Activated CD4-positive, alpha-beta T cell treated with anti-CD3 and anti-CD28 coated beads for 36 hours (primary cell): ENCODE measurements at places on chromosomes 1 and 21.
A peak's percentile ranks its signal among the peaks of the same experiment; 100 is the strongest.

DNA sequence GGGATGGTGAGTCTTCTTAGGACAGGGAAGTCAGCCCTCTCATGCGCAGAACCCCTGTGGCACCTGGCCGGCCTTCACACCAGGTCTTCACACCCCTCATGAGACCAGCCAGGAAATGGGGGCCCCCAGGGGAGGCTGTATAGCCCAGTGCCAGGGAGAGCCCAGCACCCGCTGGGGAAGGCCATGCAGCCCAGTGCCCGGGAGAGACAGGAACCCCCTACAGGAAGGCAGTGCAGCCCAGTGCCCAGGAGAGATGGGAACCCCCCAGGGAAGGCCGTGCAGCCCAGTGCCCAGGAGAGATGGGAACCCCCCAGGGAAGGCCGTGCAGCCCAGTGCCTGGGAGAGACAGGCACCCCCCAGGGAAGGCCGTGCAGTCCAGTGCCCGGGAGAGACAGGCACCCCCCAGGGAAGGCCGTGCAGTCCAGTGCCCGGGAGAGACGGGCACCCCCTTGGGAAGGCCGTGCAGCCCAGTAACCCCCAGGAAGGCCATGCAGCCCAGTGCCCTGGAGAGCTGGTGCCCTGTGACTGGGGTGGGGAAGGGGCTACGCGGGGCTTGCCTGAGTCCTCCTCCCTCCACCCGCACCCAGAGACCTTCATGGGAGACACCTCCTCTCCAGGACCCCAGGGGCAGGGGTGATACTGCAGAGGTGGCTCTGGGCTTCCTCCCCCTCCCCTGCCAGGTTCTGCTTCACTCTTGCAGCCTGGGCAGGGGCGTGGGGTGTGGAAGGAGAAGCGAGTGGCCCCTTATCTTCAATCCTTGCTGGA lies 110.5 kb upstream of the COL6A1 start:
- no peaks in the 10 kb centered on the region for H3K4me1 ChIP-seq
- DNase-seq = no peak
- no peaks in the 10 kb centered on the region for H3K27me3 ChIP-seq
- H3K27ac ChIP-seq = no peak overlapping the region
- no peak overlapping the region for H3K4me3 ChIP-seq
- H3K36me3 ChIP-seq = no peaks in the 10 kb centered on the region

- no peaks in the 10 kb centered on the region for H3K4me1 ChIP-seq
- DNase-seq = no peak
- H3K4me3 ChIP-seq = no peak overlapping the region
- no peaks in the 10 kb centered on the region for H3K36me3 ChIP-seq
These were observed 291.1 kb downstream of the PTPRU start for GRCh38 chr1:29527314-29528004.

DNA sequence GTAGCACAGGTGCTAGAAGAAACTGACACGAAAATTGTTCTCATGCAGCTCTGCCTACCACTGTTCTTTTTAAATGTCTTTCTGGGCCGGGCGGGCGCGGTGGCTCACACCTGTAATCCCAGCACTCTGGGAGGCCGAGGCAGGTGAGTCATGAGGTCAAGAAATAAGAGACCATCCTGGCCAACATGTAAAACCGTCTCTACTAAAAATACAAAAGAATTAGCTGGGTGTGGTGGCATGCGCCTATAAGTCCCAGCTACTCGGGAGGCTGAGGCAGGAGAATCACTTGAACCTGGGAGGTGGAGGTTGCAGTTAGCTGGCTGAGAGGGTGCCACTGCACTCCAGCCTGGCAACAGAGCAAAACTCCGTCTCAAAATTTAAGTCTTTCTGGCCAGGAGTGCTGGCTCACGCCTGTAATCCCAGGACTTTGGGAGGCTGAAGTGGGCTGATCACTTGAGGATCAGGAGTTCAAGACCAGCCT lies 947 bp upstream of the RIT1 start:
- DNase-seq = no peak
- H3K27ac ChIP-seq = peak overlapping the region; percentile 92
- H3K4me3 ChIP-seq = peak overlapping the region; percentile 85
- H3K27me3 ChIP-seq = no peaks in the 10 kb centered on the region
- peaks cover 19% of the 10 kb centered on the region for H3K4me1 ChIP-seq

- no peak overlapping the region for H3K27ac ChIP-seq
- H3K4me1 ChIP-seq = no peaks in the 10 kb centered on the region
- no peak for DNase-seq
- H3K27me3 ChIP-seq = peaks cover 6% of the 10 kb centered on the region
- no peak overlapping the region for H3K4me3 ChIP-seq
These were observed 46.0 kb downstream of the NUF2 start for GRCh38 chr1:163367721-163368120.

DNA sequence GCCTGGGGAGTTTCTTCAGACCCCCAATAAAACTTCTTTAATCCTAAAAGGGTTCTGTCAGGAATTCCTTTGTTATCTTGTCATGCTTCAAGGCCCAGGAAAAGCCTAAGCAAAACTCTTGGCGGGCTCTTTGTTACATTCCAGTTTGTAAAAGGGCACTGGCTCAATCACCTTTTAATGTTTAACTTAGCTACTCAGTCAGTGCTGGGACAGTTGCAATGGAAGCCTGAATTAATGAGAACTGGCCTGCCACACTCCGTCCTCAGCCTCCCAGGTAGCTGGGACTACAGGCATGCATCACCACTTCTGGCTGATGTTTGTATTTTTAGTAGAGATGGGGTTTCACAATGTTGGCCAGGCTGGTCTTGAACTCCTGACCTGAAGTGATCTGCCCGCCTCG lies 21.3 kb upstream of the ASB17 start:
- no peaks in the 10 kb centered on the region for H3K4me1 ChIP-seq
- H3K27me3 ChIP-seq = no peaks in the 10 kb centered on the region
- H3K27ac ChIP-seq = no peak overlapping the region

- H3K4me1 ChIP-seq = peaks cover 5% of the 10 kb centered on the region
- DNase-seq = no peak
- no peaks in the 10 kb centered on the region for H3K27me3 ChIP-seq
- H3K36me3 ChIP-seq = no peaks in the 10 kb centered on the region
These were observed 2.7 kb upstream of the MGST3 start for GRCh38 chr1:165628147-165628822.

DNA sequence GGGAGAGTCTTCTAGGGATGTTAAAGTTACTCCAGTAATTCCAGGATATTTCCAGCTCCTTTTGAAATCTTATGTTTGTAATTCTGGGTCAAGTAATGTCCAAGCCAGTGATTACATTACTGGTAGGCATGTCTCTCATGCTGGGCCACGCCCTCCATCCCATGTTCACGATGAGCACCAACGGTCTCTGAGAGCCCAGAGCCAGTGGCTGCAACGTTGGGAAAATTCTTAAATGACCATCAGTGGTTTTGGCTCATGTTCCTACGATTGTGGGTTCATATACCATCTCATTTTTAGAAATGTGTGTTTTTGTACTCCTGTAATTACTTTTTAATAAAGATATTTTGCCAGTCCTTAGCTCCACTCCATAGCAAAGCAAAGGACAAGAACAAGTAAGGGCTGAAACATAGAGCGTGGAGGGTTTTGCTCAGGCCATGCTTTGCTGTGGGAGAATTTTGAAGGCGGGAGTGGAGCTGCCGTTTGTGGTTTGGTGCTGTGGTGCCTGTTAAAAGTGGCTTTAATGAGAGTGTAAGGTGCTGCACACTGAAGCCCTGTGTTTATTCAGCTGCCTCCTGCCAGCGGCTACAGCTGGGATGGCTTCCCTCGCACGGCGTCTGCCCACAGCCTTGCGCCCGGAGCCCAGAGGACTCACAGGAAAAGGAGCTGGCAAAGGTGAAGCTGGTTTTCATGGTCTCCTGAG lies 28.9 kb downstream of the VANGL1 start:
- no peak overlapping the region for H3K27ac ChIP-seq
- peaks cover 6% of the 10 kb centered on the region for H3K4me1 ChIP-seq
- H3K27me3 ChIP-seq = no peaks in the 10 kb centered on the region
- H3K4me3 ChIP-seq = no peak overlapping the region

DNA sequence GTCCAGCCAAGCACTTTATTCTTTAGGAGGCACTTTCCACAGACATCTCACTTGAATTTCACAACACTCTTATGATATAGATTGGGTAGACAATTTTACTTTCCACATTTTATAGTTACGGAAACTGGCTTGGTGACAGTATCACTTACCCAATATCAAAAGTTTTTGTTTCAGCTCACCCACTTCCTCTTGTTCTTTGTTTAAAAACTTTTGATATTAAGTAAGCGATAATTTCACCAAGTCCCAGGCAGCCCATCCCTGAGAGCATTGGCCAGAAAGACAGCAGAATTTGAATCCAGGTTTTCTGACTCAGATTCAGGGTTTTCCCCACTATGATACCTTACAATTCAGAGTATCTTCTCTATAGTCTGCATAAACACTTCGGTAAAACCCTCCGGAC lies 60.0 kb downstream of the LRIG2 start:
- H3K27me3 ChIP-seq = no peaks in the 10 kb centered on the region
- peak overlapping the region; percentile 38 for H3K27ac ChIP-seq
- H3K4me3 ChIP-seq = no peak overlapping the region

GRCh38 chr21:41678016-41678923 lies 88.6 kb downstream of the RIPK4 start:
- H3K4me3 ChIP-seq = no peak overlapping the region
- H3K4me1 ChIP-seq = no peaks in the 10 kb centered on the region
- no peak for DNase-seq
- no peaks in the 10 kb centered on the region for H3K36me3 ChIP-seq

DNA sequence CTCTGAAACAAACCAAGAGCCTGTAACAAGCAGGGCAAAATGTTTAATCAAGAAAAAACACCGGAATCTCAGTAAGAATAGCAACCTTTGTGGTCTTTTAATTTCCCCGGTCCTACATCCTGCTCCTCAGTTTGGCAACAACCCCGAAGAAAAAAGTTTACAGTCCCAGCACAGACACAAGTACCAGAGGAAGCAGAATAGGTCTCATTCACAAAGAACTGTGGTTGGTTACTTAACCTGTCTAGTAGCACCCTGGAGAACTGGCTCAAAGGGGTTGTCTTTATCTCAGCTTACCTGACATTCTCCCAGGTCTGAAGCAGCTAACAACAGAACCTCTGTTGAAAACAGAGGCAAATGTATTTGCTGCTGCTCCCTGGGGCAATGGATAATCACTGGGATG lies 399.3 kb downstream of the AJAP1 start:
- peaks cover 9% of the 10 kb centered on the region for H3K27me3 ChIP-seq
- no peak overlapping the region for H3K4me3 ChIP-seq
- no peak overlapping the region for H3K27ac ChIP-seq

DNA sequence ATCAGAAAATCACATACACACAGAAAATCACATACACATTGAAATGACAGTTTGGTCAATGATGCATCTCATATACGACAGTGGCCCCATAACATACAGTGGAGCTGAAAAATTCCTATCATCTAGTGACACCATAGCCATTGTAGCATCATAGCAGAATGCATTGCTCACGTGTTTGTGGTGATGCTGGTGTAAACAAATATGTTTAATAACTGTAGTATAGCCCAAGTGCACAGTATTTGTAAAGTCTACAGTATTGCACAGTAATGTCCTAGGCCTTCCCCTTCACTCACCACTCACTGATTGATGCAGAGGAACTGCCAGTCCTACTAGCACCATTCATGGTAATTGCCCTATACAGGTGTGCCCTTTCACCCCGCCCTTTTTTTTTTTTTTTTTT lies 30.1 kb upstream of the RUNX1 start:
- peaks cover 5% of the 10 kb centered on the region for H3K36me3 ChIP-seq
- peak overlapping the region; percentile 29 for H3K27ac ChIP-seq
- H3K4me1 ChIP-seq = peaks cover 25% of the 10 kb centered on the region
- no peaks in the 10 kb centered on the region for H3K27me3 ChIP-seq
- no peak overlapping the region for H3K4me3 ChIP-seq

GRCh38 chr1:115911294-115911693 lies 65.0 kb upstream of the SLC22A15 start:
- no peaks in the 10 kb centered on the region for H3K36me3 ChIP-seq
- no peak overlapping the region for H3K4me3 ChIP-seq
- DNase-seq = no peak
- peaks cover 11% of the 10 kb centered on the region for H3K27me3 ChIP-seq
- no peaks in the 10 kb centered on the region for H3K4me1 ChIP-seq

DNA sequence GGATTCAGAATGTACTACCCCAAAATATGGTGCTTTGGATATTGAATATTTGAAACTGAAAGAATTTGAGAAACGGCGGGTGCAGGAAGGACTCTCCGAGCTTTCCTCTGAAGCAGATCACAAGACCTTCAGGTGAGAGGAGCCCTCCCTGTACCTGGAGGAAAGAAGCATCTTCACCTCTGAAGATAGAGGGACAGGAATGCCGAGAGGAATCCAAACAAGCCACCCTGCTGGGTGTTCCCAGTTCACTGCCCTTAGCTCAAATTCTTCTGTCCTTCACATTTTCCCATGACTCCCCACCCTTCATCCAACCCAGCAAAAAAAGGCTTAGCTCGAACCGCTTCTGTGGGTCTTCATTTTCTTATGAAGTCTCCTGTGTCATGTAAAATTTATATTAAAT lies 18.2 kb upstream of the PADI2 start:
- H3K27me3 ChIP-seq = peaks cover 2% of the 10 kb centered on the region
- no peak overlapping the region for H3K27ac ChIP-seq
- no peak overlapping the region for H3K4me3 ChIP-seq

- no peak overlapping the region for H3K4me3 ChIP-seq
- no peaks in the 10 kb centered on the region for H3K4me1 ChIP-seq
- peaks cover 3% of the 10 kb centered on the region for H3K27me3 ChIP-seq
- no peaks in the 10 kb centered on the region for H3K36me3 ChIP-seq
- H3K27ac ChIP-seq = no peak overlapping the region
- DNase-seq = no peak
These were observed 145.4 kb upstream of the PALMD start for GRCh38 chr1:99500541-99500940.

DNA sequence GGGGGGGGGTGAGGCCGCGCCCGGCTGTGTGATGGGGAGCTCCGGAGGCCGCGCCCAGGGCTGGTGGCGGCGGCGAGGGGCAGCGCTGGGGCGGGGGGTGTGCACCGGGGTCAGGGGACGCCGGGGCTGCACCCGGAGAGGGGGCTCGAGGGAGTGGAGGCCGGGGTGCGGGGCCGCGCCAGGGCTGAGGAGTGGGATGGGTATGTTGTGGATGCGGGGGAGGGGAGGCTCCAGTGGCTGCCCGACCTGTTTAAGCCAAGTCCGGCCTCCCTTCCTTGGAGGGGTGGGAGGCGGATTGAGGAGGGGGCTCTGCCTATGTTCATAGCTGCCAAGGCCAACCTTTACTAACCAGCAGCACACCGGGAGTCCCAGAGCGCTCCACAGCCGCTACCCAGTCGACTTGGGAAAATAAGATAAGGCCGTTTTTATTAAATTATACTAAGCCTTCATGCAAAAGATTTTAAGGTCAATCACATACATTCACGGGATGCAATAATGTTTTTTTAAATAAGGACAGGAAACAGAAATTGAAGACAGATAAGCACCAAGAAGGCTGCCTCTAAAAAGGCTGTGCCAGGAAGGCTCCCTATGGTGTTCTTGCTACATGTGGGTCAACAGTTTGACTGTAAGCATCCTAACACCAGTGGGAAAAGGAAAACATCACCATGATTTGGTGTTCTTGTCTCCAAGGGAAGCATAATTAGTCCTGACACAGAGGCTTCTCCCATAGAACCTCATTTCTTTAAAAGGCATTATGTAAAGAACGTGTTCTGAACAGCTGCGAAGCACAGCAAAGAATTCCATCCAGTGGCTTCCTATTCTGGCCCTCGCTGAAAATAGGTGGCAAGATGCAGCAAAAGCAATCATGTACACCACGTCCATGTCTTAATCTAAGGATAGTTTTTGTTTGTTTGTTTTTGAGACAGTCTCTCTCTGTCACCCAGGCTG lies 626 bp upstream of the HLCS start:
- no peaks in the 10 kb centered on the region for H3K27me3 ChIP-seq
- peak overlapping the region; percentile 72 for H3K27ac ChIP-seq
- peak overlapping the region; percentile 73 for H3K4me3 ChIP-seq
- no peak for DNase-seq
- H3K4me1 ChIP-seq = peaks cover 9% of the 10 kb centered on the region

GRCh38 chr1:51526248-51526647 lies 7.2 kb upstream of the EPS15 start:
- no peaks in the 10 kb centered on the region for H3K27me3 ChIP-seq
- H3K4me3 ChIP-seq = no peak overlapping the region
- H3K4me1 ChIP-seq = no peaks in the 10 kb centered on the region
- no peak overlapping the region for H3K27ac ChIP-seq
- no peaks in the 10 kb centered on the region for H3K36me3 ChIP-seq
